Neuronal stem cell (in vitro differentiated cells): ENCODE measurements at places on chromosomes 11 and 22.

DNA sequence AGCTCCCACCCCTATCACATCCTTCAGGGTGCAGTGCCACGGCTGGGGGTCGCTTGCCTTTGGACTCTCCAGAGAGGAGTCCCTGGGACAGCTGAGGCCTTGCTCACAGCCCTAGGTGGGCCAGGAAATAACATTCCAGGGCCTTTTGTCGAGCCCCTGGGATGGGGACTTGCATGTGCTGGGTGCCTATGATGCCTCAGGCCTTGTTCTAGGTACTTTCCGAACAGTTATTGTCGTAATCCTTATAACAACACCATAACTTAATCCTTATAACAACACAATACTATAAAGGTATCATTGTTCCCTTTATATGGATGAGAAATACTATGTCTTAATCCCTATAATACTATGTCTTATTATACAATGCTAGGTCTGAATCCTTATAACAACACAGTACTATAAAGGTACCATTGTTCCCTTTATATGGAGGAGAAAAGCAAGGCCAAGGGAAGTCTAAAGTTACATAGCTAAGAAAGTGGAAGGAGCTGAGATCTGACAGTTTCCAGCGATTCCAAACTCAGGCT lies 236.5 kb downstream of the ST3GAL4 start:
- no peak for DNase-seq

DNA sequence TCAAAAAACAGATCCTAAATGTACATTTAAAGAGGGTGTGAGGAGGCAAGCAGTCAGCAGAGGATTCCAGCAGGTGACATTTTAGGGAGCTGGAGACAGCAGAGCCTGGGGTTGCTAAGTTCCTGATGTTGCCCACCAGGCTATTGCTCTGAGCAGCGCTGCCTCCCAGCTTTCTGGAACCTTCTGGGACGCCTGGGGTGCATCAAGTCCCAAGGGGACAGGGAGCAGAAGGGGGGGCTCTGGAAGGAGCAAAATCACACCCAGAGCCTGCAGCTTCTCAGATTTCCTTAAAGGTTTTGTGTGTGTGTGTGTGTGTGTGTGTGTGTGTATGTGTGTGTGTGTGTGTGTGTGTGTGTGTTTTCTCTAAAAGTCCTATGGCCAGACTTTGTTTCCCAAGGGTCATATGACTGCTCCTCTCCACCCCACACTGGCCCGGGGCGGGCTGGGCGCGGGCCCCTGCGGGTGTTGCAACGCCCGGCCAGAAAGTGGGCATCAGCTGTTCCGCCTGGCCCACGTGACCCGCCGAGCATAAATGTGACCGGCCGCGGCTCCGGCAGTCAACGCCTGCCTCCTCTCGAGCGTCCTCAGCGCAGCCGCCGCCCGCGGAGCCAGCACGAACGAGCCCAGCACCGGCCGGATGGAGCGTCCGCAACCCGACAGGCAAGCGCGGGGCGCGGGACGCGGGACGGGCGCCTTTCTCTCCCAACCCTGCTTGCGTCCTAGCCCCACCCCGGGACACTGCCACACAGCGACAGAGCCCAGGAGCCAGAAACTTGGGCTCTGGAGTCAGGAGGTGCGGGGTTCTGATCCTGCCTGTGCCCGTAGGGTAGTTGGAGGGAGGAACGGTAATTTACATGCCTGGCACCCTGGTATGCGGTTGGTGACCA lies at the start of gene HMOX1:
TSS of gene HMOX1 (plus strand) at position 560 of the 887 bp plus-strand sequence. CDS start at position 638, 78 bp downstream.
- DNase-seq, result peak; percentile 49

DNA sequence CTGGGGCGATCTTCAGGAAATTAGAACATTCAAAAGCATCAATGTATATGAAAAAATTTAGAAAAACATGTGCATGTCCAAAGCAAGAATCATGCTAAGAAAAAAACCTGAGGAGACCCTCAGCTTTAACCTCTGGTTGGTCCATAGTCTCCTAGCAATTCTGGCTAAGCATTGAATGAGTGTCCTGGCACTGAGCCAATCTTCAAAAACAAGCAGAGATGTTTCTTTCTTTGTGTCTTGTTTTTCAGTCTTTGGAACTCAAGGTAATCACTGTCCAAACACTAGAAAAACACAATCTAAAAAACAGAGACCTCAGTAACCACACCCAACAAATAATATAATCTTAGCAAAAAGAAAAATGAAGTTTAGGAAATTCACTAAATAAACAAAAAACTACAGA lies 205.4 kb upstream of the CARD18 start:
- no peak for DNase-seq

DNA sequence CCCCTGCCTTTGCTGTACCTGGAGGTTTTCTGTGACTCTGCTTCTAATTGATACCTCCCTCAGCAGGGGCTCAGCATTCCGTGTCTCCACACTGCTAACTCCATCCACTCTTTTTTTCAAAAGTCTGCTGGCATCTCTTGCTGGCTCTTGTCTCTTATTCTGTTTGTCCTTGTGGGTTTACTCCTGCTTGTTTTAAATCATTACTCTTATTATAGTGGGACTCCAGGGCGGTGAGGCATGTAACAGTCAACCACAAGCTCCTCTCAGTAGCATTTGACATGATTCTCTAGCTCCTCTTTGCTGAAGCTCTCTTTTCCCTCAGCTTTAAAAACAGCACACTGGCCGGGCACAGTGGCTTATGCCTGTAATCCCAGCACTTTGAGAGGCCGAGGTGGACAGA lies 260.2 kb upstream of the NARS2 start:
- DNase-seq, result no peak

GRCh38 chr11:76236092-76236999 lies 30.0 kb upstream of the WNT11 start:
- no peak for DNase-seq
